ENCODE measurements at places on chromosomes 11 and 22. TPM values are rescaled to one million over a fixed set of nuclear protein-coding genes. Genes with fewer than 3 reads are reported as not detected.

TMPRSS4 gene
- not detected for total RNA-seq

SYT13 gene
- total RNA-seq, result 0.30 TPM

DNA sequence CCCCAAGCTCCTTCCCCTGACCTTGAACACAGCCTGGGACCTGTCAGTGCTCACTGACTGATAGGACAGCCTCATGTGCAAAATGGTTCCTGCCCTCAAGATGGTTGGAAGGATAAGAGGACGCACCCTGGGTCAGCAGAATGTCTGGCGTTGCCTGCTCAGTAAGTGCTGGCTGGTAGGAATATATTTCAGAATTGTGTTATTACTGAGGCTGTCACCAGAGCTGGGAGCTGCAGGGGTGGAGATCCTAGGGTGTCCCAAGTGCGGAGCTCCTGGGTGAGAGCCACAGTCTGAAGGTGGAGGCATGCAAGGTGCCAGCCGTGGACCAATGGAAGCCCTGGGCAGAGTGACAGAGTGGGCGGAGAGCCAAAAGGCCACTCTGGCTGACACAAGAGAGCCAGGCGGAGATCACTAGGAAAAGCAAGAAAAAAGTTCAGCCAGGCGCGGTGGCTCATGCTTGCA is 1.0 kb upstream of the SEC14L4 start:
- no peak for DNase-seq
- no peaks in the 10 kb centered on the region for H3K4me1 ChIP-seq
- H3K4me3 ChIP-seq, result no peak overlapping the region
- peaks cover 12% of the 10 kb centered on the region for H3K27me3 ChIP-seq

- no peak overlapping the region for H3K27ac ChIP-seq
- H3K4me1 ChIP-seq, result no peaks in the 10 kb centered on the region
- no peaks in the 10 kb centered on the region for H3K36me3 ChIP-seq
- no peaks in the 10 kb centered on the region for H3K27me3 ChIP-seq
- no peak overlapping the region for H3K4me3 ChIP-seq
- DNase-seq, result no peak
These were observed 68.1 kb downstream of the IMMP1L start for GRCh38 chr11:31441296-31441695.

GRCh38 chr11:57638005-57638781 is 11.5 kb downstream of the YPEL4 start:
- H3K27me3 ChIP-seq, result peaks cover 3% of the 10 kb centered on the region
- H3K4me3 ChIP-seq, result peak overlapping the region; percentile 72
- peaks cover 9% of the 10 kb centered on the region for H3K36me3 ChIP-seq

GRCh38 chr11:63931045-63931444 is 7.8 kb upstream of the NAA40 start:
- no peaks in the 10 kb centered on the region for H3K27me3 ChIP-seq
- DNase-seq, result no peak
- H3K36me3 ChIP-seq, result no peaks in the 10 kb centered on the region
- no peak overlapping the region for H3K27ac ChIP-seq

DNA sequence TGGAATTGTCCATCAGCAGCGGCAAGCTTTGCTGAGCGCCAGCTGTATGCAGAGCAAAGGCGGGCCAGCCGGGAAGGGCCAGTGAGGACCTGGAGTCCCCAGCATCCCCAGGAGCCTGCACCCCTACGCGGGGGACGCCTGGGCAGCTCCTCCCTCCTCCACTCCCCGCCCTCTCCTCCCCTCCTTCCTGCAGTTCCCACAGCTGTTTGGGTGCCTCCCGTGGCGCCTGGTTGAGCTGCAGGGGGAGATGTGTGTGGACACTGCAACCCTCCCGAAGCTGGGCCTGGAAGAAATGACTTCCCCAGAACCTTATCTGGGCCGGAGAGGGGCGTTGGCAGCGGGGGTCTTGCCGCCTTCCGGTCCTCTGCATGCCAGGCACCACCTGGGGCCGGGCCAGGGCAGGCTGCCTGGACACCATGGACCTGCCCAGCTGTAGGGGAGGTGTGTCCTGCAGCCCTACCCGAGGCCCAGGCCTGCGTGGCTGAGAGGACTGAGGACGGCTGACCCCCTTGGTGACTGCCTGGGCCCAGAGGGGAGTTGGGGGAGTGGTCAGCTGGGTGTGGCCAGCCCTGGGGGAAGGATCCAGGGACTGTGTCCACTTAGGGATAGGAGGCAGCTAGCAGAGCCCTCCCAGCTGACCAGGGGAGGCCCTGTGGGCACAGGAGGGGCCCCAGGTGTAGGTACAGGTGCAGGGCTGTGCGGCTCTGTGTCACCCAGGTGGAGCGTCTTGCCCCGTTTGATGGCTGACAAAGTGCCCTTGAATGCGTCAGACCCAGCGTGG is 16.8 kb upstream of the MUC6 start:
- no peaks in the 10 kb centered on the region for H3K4me1 ChIP-seq
- H3K27ac ChIP-seq, result no peak overlapping the region
- DNase-seq, result peak; percentile 44
- H3K36me3 ChIP-seq, result no peaks in the 10 kb centered on the region

- no peak overlapping the region for H3K27ac ChIP-seq
- no peaks in the 10 kb centered on the region for H3K27me3 ChIP-seq
- H3K36me3 ChIP-seq, result peaks cover 12% of the 10 kb centered on the region
- DNase-seq, result no peak
- H3K4me3 ChIP-seq, result no peak overlapping the region
These were observed 70.8 kb downstream of the RNF169 start for GRCh38 chr11:74819400-74819799.

DNA sequence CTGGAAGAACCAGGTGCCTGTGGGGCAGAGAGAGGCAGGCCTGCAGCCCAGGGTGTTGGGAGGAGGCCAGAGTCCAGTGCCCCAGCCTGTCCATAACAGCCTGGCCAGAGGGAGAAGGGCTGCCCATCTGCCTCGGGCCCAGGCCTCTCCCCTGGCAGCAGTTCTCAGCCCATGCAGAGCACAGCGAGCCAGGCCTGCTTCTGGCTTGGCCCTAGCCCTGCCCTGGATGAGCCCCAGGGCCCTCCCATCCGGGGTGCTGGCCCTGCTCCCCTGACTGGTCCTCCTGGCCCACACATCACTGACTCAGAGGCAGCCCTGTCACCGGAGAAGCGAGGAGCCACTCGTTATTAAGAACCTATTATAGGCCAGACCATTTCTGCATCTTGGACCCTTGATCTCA is 19.7 kb upstream of the MYRF start:
- no peak overlapping the region for H3K4me3 ChIP-seq
- H3K27ac ChIP-seq, result no peak overlapping the region
- no peaks in the 10 kb centered on the region for H3K27me3 ChIP-seq
- DNase-seq, result no peak
- peaks cover 22% of the 10 kb centered on the region for H3K36me3 ChIP-seq

DNA sequence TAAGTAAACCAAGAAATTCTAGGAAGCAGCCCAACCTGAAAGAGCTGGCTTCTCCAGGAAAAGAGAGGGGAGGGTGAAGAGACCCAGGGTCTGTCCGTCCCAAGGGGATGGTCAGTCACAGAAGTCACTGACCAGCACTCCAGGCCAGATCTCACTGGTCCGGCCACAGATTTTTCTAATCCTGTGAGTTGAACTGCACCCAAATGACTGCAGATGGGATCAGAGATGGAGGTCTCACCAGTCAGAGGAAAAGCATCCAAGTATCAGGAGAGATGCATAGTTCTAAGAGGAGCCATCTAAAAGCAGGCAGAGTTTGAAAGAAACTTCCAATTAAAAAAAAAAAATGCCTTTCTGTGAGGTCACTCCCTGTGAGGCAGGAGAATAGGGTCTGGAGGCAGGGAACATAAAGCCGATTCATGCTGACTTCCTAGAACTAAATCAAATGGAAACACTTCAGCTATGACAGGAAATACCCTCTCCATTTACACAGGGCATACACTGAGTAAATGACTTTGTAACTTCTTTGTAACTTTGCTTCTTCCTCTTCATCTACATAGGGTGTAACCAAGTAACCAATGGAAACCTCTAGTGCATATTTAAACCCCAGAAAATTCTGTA is 144.5 kb downstream of the CCDC34 start:
- peaks cover 60% of the 10 kb centered on the region for H3K4me1 ChIP-seq
- no peaks in the 10 kb centered on the region for H3K27me3 ChIP-seq
- no peaks in the 10 kb centered on the region for H3K36me3 ChIP-seq
- peak overlapping the region; percentile 77 for H3K27ac ChIP-seq
- DNase-seq, result peak; percentile 94
